AG09319 (cell line): ENCODE measurements at places on chromosomes 4 and X.

GRCh38 chrX:24426921-24427746, 38.0 kb upstream of the PDK3 start:
- no peak for DNase-seq

DNA sequence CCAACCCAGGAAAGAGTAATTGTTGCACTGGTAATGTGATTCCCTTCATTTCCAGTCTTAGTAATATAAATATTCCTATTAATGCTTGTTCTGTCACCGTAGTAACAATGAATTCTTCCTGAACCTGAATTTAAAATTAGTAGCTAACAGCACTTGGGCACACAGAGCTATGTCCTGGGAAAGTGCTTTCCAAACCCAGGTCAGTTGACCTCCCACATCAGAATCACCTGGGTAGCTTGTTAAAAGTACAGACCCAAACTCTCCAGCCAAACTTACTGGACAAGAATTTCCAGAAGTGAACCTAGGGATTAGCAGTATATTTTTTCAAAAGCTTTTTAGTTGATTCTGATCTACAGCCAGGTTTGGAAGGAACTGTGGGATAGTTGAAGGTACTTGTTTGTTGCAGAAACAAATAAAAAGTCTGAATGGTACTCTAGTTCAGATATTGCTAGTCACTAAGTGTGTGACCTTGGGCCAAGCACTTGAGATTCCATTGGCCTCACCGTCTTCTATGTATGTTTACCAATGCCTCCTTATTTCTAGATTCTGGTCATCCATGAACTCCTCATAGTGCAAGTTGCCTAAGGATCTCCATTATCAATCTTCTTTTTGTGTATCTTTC, 192.9 kb upstream of the CNKSR2 start:
- DNase-seq = no peak

DNA sequence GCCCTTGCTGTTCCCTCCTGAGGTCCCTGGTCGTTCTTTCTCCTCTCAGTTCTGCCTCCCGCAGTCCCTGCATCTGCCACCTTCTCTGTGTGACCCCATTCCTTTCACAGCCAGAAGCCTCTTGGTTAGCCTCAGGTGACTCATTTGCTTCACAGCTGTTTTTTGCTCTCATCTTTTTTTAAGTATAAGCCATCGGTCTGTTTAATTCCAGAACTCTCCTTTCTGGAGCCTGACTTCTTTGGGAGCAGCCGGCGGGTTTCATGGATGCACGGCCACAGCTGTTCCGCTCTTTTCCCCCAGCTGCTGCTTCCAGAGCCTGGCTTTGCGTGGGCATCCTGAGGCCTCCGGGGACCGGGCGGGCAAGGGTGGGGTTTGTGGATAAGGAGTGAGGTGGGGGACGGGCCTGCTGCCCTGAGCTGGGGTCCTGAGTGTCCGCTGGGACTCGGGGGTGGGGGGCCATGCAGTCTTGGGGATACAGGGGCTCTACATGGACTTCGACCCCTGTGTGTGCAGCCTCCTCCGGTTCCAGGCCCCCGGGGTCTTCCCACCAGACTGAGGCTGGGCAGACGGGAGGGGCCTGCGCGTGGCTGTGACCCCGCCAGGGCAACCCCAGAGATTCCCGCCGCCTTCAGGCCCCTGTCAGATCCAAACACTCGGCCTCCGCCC, 46.7 kb downstream of the PCGF3 start:
- no peak for DNase-seq

GRCh38 chrX:63784902-63785707, at the start of gene ARHGEF9:
Gene ARHGEF9, minus strand, starts transcription at chrX:63785214. Its CDS starts 69 bp downstream, at chrX:63785145.
- no peak for DNase-seq
